ENCODE measurements at places on chromosomes 2 and 18. TPM values are rescaled to one million over a fixed set of nuclear protein-coding genes. Genes with fewer than 3 reads are reported as not detected.

Gene INPP5D
- 9.1 TPM for total RNA-seq

Gene UGT1A3
- 0.51 TPM for total RNA-seq

Gene MYCN
- 7.3 TPM for total RNA-seq

- DNase-seq, result no peak
These were observed 70.6 kb upstream of the TMEM178A start for GRCh38 chr2:39595116-39595515.

DNA sequence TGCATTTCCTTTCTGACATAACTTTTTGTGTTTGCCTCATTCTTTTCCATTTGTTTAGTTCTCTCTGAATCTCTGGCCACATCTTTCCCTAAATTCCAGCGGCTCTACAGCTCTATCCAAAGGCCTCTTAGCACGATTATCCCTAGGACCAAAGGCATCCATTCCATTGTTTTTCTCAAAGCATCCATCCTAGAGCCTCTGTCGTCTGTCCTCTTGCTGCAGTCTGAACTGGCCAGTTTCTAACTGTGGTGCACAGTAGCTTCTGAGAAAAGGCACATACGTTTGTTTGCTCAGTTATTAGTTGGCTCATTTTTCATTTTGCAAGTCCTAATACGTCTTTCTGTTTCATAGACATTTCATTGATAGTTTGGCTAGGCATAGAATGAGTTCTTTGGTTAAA lies 45.7 kb upstream of the TCF7L1 start:
- no peak for DNase-seq

GRCh38 chr2:162086904-162087303 lies 12.9 kb upstream of the DPP4 start:
- DNase-seq, result no peak

GRCh38 chr18:7879717-7880116 lies 312.6 kb downstream of the PTPRM start:
- no peak for DNase-seq

- DNase-seq, result no peak
These were observed 10.7 kb downstream of the USP34 start for GRCh38 chr2:61460163-61460562.
